ENCODE measurements at places on chromosomes 3 and 15.

DNA sequence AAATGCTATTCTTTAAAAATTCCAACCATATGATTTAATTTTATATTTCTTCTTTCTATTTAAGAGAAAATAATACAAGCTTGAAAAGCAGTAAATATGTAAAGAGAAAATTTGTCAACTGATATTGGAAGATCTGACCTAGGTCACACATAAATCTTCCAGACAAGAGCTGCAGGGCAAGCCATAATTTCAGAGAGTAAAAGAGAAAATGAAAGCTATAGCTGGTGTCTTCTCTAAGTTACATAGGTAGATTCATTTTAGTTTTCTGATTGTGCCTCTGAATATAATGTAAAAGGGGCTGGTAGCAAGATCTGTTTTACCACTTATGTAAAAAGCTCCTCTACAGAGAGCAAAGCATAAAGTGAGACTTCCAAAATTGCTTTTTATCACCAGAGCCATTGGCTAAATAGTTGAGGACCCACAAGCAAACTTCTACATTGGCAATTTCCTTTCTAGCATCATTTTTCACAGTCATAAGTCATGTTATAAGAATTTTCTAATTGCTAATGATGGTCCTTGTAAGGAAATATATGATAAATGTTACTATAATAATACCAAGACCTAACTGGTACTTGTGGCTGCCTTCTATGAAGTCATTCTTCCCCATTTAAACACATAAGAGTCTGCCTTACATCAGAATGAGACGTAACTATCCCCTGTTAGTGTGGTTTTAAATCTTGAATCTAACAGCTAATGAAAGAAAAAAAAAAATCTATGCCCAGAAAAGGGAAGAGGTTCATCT lies 80.8 kb upstream of the SKOR1 start:
- DNase-seq: no peak

- no peak for DNase-seq
Measured at GRCh38 chr15:90400005-90400758, 12.1 kb downstream of the IQGAP1 start.

- no peak for DNase-seq
Measured at GRCh38 chr3:11948331-11948730, 55.9 kb upstream of the SYN2 start.

DNA sequence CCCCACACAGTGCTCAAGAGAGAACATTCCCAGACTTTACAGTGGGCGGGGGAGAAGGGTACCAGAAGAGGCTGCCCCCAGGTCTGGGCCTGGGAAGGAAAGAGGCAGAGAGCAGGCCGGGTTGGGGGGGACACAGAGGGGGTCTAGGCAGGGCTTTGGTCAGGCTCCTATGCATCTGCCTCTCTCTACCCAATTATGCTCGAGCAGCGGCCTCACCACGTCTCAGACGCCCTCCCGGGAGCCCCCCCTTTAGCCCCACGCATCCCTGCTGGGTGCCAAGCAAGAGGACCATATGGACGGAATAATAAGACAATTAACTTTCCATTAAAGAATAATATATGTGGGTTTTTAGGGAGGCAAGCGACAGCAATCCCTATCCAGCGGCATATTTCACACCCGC lies 32.8 kb downstream of the CACNA2D2 start:
- no peak for DNase-seq

- DNase-seq: no peak
Measured at GRCh38 chr3:87336761-87337160, 60.4 kb upstream of the POU1F1 start.

Data from NCI-H1092 (cell line).